ENCODE measurements at places on chromosomes 7 and 10. TPM values are rescaled to one million over a fixed set of nuclear protein-coding genes. Genes with fewer than 3 reads are reported as not detected.

- no peak for DNase-seq
These were observed 13.1 kb downstream of the TAS2R41 start for GRCh38 chr7:143490717-143491306.

DNA sequence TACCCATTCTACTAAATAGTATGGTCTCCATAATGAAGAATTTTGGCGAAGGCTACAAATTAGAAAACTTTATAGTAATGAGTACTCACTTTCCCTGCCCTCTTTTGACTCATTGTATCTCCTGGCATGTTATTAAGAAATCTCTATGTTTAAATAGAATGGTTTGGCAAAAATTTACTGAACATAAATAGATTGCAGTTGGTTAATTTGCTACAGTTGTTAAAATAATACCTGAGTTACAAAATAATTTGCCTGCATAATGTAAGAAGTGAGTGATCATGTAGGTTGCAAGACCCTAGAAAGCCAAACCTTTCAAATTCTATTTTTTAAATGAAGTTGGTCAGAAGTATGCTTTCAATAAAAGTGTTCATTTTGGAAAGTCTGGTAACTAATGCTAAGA is 176.8 kb upstream of the AHR start:
- DNase-seq = no peak

- no peak for DNase-seq
These were observed 36.8 kb downstream of the COL28A1 start for GRCh38 chr7:7498856-7499255.

DNA sequence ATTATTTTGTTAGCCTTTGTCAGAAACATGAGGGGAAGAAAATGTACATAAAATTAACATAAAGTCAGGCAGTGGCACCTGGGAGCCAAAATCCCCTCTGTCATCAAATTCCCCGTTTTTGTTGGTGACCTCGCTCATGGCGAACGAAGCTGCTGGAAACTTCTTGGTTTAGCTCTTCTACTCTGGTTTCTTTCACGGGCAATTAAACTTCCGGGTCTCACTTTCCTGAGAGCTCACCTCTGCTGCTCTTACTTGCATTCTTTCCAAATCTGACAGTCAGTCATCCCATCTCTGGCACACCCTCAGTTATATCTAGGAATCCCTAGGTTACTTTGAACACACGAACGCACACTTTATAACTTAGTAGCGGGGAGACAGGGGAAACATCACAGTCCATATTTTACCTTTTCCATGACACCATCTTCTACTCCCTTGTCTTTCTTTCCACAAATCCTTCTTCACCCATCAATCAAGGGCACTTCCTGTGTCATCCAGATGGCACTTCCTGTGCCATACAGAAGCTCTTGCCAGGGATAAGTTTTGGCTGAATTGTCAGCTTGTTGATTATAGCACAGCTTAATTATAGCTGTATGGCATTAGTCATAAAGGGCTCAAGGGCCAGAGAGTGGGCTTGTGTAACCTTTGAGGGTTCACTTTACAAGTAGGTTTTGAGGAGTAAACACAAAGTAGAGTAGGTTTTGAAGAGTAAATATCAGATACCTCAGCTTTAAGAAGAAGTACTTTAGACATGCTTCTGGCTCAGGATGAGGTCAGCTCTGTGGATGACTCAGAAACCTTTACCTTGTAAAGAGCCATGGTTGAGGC is 105.1 kb downstream of the GATA3 start:
- DNase-seq = no peak

DNA sequence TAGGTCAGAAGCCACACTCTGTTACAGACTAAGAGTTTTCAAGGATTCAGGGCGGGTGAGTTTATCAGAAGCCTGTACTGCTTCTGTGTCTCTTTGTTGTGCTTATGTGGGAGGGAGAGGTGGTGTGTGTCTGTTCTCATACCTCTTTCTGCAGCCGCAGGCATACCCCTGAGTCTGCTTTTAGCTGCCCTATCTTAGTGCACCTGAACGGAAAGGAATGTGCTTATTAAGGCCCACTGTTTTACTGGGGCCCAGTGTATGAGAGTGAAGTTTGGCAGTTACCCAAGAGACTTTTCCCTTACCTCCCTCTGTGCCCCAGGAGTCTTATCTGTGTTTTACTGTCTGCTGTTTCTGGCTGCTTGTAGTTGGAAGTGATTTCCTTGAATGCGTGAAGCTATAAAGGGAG is 104.3 kb downstream of the TYW1 start:
- DNase-seq = no peak

- no peak for DNase-seq
These were observed 54.9 kb upstream of the NAMPT start for GRCh38 chr7:106339513-106340246.

DNA sequence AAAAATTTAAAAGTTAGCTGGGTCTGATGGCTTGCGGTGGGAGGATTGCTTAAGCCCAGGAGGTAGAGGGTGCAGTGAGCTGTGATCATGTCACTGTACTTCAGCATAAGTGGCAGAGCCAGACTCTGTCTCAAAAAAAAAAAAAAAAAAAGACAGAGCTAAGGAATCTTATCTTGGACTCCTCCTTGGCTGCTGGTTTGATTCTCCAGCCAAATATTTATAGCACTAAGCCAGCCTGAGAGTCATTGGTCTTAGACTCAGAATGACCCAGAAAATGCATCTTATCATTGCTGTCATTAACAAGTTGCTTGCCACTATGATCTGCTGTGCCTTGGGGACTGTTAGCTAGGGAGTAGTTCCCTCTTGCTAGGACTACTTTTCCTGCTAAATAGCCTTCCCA is 164.7 kb downstream of the GNAT3 start:
- DNase-seq = no peak

DNA sequence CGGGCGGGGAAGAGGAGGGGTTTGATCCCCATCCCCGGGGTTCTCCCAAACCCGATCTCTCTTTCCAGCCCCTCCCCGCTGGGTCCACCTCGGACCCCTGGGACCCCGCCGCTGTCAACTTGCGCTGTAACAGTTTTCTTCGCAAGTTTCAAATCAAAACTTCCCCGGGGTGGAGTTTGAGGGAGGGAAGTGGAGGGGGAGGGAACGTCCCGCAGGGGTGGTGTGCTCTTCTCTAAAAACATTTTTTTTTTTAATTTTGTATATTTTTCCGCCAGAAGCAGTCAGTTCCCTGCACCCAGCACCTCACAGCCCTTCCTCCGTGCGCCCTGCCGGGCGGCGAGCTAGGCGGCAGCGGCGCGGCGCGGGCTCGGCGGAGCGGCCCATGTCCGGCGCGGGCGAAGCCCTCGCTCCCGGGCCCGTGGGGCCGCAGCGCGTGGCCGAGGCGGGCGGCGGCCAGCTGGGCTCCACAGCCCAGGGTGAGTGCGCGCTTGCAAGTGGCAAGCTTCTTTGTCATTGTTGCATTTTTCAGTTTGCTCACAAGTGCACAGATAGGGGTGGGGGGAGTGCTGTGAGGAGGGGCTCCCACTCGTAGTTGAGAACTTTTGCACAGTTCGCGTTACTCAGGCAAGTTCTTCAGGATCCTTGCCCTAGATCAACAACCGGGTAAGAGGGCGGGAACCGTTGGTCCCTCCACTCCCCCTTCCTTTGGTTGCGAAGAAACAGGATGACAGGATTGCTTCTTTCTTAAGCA is 933 bp downstream of the MDFIC start:
- peak; percentile 13 for DNase-seq

The FGF8 gene
- not detected for total RNA-seq

The HPS6 gene
- total RNA-seq = 22.8 TPM

The CALHM1 gene
- not detected for total RNA-seq

The IL2RA gene
- total RNA-seq = 1.4 TPM

The ICA1 gene
- 26.4 TPM for total RNA-seq

The VPS37D gene
- 13.5 TPM for total RNA-seq

The SPACDR gene
- total RNA-seq = 1.2 TPM

The ADRA2A gene
- total RNA-seq = 346 TPM

The TFEC gene
- total RNA-seq = 4.2 TPM

The SLC16A12 gene
- total RNA-seq = 0.43 TPM

The MEOX2 gene
- 2.4 TPM for total RNA-seq

The SFRP4 gene
- 0.43 TPM for total RNA-seq

The TSPAN13 gene
- total RNA-seq = 118 TPM
